SK-N-DZ (cell line): ENCODE measurements at places on chromosomes 6 and 20.

- DNase-seq: no peak
Measured at GRCh38 chr6:35321091-35321490, 21.3 kb upstream of the PPARD start.

GRCh38 chr20:32467506-32468312 is 109.6 kb downstream of the ASXL1 start:
- no peak for DNase-seq

- peak; percentile 21 for DNase-seq
Measured at GRCh38 chr6:96760153-96760687, 77.1 kb downstream of the GPR63 start.

GRCh38 chr6:127058936-127059335 is 59.5 kb upstream of the RSPO3 start:
- DNase-seq: no peak

DNA sequence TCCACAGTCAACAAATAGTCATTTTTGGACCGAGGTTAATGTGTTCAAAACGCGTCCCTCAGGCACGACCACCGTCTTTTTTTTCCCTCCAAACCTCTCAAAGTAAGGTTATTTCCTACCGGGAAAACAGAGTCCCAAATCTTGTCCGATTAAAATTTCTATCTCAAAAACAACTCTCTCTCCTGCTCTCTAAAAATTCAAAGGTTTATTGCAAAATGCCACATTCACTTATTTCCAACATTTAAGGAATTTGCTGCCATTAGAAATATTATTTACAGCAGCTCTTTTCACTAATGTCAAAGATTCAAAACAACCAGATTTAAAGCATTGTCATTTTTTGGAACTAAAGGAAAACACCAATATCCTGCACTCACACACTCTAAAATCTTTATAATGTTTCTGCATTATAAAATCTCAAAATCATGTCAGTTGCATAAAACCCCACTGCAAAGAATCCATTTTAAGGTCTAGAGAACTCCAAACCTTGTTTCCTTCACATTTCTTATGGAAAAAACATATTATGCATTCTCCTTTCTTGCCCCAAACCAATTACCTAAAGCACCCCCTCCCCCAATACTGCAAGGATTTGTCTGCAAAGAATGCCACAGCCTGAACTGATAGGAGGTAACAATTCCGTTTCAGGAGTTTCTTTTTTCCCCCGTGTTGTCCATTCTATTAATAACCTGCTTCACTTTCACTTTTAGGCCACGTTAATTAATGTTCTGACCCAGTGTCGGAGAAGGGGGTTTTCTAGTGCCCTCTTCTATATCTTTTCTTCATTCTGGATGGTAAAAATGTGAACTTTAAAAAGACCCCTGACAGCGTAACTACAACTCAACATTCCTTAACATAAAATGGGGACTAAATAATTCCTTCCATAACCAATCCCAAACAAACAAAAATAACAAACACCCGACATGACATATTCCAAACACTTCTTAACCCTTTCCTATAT is 1.4 kb downstream of the NRN1 start:
- no peak for DNase-seq

DNA sequence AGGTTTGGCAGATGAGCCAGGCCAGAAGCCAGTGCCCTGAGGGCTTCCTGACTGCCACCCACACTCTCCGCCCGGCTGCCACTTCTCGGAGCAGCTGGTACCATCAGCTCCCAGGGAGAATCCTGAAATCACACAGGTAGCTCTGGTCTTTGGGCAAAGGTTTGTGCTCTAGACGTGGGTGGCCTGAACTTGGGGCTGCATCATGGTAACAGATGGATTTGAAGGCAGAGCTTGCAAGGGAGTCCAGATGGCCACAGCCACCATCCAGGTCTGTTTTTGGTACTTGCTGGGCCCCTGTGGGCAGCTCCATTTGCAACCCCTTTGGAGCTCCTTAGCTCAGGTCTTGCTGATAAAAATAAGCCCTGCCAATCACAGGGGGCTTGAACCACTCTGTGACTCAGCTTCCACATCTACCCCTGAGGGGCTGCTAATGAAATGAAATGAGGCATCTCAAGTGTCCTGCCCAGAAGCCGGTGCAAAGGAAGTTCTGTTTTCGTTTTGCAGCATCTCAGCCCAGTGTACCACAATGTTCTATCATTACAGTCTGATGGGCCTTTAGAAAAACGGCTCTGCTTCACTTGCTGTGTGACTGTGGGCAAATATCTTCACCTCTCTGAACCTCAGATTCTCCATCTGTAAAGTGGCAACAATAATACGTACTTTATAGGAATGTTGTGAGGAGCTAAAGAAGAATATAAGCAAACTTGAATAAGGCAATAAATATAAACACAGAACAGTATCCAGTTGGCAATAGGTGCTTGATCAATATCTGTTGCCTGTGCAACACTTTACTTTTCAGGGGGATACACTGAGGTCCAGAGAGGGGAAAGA is 25.1 kb upstream of the CDH22 start:
- no peak for DNase-seq

- DNase-seq: no peak
Measured at GRCh38 chr6:3341467-3341866, 82.7 kb downstream of the PSMG4 start.

DNA sequence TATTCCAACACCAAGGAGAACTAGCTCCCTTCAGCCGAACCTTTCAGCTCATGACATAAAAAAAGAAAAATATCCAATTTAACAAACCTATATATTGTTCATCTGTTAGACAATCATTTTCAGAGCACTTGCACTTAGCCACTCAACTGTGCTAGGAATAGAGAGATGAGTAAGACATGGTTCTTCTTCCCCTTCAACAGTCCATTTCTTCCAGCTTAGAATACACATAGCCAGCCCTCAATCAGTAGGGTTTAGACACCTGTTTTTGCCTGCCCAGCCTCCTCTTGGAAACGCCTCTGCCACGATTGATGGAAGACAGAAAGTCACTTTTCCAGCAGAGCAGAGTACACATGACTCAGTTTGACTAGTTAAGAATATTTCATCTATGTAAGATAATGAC is 21.8 kb downstream of the ADNP start:
- DNase-seq: no peak

DNA sequence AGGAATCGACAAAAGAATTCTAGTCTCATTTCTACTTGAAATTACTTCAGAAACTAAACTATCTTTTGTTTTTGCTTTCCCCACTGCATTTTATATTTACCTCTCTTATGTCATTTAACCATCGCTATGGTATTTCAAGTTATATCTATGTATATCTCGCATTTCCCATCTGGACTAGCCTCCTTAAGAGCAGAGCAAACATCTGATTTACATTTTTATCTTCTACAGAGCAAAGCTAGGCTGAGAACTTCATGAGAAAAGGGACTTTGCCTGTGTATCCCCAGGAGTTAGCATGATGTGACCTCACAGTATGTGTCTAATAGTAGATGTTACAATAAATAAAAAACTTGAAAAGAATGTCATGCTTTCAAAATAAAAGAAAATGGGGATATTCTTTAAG is 201.2 kb downstream of the PTPRK start:
- DNase-seq: no peak

GRCh38 chr6:20467437-20467836 is 65.8 kb downstream of the E2F3 start:
- no peak for DNase-seq

- no peak for DNase-seq
Measured at GRCh38 chr6:7446619-7447325, 57.2 kb downstream of the RIOK1 start.

- no peak for DNase-seq
Measured at GRCh38 chr20:14310977-14311627, 26.3 kb downstream of the FLRT3 start.

DNA sequence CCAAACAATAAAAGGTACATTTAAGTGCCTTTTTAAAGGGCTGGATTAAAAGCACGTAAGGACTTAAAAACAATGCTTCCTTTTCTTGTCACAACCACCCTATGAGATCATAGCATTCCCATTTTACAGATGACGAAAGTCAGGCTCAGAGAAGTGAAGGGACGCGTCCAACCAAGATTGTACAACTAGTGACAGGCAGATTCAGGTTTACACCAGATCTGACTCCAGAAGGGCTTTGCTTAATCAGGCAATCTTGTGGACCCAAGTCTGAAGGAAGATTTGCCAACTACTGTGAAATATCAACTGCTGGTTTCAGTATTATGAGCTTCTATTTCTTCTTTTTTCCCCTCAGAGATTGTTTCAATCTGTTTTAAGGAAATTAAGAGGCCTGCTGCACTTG is 877 bp downstream of the ENPP4 start:
- DNase-seq: no peak

- no peak for DNase-seq
Measured at GRCh38 chr20:55947701-55948100, 57.6 kb downstream of the CBLN4 start.

DNA sequence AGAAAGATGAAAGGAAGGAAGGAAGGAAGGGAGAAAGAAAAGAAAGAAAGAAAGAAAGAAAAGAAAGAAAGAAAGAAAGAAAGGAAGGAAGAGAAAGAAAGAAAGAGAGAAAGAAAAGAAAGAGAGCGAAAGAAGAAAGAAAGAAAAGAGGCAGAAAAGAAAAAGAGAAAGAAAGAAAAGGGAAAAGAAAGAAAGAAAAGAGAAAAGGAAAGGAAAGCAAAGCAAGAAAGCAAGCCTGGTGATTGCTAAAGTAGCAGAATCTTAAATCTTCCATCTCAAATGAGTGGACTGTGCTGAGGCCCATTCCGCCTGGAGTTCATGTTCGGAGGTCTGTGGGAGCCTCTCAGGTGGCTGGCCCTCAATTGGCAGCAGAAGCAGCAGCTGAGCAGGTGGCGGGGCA is 148.4 kb downstream of the TFAP2A start:
- no peak for DNase-seq

DNA sequence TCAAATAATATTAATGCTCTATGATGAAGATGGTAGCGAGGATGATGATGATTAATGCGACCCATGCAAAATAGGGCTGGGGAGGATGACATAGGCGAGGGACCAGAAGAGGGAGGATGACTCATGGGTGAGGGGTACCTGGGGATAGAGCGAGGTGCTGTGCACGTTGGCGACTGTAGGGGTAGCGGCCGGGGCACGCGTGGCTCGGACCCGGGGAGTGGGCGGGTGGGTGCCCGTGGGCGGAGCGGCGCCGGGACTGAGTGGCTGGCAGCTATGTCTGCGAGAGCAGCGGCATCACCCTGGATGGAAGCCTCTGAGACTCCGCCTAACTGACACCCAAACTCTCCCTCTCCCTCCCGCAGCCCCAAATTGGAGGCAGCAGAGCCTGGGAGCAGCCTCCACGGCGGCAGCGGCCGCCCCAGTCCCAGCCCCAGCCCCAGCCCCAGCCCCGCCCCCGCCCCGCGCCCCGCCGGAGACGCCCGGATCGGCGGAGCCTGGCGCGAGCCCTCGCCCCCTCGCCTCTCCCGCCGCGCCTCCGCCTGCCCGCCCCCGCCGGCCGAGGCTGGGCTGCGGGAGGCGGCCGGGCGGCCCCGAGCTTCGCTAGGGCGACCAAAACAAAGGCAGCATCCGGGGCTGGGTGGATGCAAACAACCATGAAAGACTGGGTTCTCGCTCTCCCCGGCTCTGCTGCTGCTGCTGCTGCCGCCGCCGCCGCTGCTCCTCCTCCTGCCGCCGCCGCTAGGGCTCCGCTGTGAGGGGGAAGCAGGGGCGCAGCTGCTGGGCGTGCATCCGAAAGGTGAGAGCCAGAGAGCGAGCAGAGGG is at the start of gene RIMS1:
Gene RIMS1 (plus strand): TSS at position 367 of the 822 bp plus-strand sequence. CDS start 474 bp downstream, outside the sequence.
- peak; percentile 72 for DNase-seq
